ENCODE measurements at places on chromosomes 13 and 19.
A peak's percentile ranks its signal among the peaks of the same experiment; 100 is the strongest.

- no peaks in the 10 kb centered on the region for H3K27me3 ChIP-seq
- peak; percentile 63 for DNase-seq
- H3K27ac ChIP-seq: no peak overlapping the region
- peaks cover 3% of the 10 kb centered on the region for H3K4me1 ChIP-seq
- H3K4me3 ChIP-seq: no peak overlapping the region
- H3K36me3 ChIP-seq: no peaks in the 10 kb centered on the region
Observed at GRCh38 chr19:53424968-53425597, 6.7 kb upstream of the ZNF761 start.

DNA sequence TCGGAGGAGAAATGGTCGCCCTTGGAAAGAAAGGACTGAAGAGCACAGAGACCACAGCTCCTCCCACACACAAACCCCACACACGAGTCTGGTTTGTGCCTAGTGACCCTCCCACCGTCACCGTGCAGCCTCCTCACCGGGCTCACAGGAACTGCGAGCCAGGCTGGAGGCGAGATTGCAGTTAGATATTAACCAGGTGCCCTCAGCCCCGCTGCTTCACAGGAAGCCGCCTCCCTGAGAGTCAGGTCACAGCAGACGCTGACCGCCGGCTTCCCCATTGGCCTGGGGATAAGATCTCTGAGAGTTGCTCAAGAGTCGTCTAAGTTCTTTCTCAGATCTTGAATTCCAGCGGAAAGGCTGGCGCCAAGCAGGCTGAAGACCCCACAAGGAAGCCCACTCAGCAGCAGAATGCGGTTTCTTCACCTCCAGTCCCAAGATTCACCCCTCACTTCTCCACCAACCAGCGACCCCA lies 870 bp downstream of the ZNF44 start:
- no peaks in the 10 kb centered on the region for H3K27me3 ChIP-seq
- peak overlapping the region; percentile 92 for H3K27ac ChIP-seq
- H3K4me3 ChIP-seq: peak overlapping the region; percentile 96
- H3K36me3 ChIP-seq: peaks cover 3% of the 10 kb centered on the region
- H3K4me1 ChIP-seq: peaks cover 53% of the 10 kb centered on the region

GRCh38 chr13:103273825-103274224 lies 207.6 kb upstream of the SLC10A2 start:
- H3K4me1 ChIP-seq: no peaks in the 10 kb centered on the region
- H3K27me3 ChIP-seq: no peaks in the 10 kb centered on the region
- no peak overlapping the region for H3K27ac ChIP-seq
- no peak overlapping the region for H3K4me3 ChIP-seq
- DNase-seq: no peak
- no peaks in the 10 kb centered on the region for H3K36me3 ChIP-seq

DNA sequence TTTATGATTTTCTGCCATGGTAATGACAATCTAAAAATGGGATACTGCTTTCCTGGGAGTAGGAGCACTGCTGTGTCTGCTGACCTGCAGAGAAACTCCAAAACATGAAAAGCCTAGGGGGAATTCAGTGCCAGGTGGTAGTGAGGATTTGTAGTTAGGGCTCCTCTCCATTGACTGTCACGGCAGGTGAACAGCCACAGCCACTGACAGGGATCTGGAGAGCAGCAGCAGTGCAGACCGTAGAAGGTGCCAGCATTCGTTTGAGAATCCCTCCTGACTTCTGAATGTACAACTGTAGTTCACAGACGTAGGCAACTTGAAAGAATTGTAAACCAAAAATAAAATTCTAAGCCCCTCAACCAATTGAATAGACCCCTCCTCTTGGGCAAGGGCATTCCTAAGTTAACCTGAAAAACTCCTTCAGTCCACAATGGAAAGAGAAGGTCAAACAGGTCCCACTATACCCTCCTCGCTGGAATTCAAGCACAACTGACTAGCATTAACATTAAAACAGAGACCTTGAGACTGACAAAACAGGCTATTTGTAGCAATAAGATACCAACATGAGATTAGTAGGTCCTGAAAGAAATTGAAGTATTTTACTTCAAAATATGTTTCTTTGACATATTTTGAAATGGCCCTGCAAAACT lies 1328.8 kb downstream of the OLFM4 start:
- no peak overlapping the region for H3K4me3 ChIP-seq
- no peaks in the 10 kb centered on the region for H3K27me3 ChIP-seq
